ENCODE measurements at places on chromosomes 5 and 9.

- DNase-seq, result no peak
Observed at GRCh38 chr5:168390491-168390890, 95.8 kb upstream of the RARS1 start.

DNA sequence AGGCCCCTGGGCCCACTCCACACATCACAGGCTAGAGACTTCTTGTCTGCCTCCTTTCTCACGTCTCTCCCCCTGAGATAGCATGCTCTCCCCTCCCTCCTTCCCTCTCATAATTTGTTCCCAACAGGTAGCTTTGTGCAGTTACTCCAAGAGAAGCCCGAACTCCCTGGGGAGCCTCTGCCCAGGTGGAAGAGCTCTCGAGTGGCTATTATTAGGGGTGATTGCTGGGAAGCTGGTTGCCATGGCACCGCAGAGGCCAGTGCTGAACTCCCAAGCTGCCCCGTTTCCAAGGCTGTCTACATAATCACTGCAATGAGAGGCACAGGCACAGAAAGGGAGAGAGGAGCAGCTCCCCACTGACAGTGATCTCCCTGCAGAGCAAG is 104.7 kb upstream of the GPR151 start:
- DNase-seq, result no peak

DNA sequence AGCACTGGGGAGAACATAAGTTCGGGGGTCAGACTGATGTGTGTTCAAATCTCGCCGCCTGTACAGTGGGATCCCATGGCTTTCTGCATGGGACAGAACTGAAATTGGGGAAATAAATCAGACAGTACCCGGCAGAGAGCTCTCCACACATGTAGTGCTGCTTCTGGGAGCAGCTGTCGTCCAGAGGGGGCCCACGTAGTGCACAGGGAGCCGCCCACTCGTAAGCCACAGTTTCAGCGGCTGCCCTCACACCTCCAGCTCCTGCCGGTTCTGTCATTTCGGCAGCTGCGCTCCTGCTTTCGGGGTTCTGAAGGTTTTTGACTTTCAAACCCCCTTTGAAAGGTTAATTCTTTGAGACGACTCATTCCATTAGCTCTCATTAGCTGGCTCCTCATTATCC is 83.1 kb downstream of the OLFM1 start:
- no peak for DNase-seq

DNA sequence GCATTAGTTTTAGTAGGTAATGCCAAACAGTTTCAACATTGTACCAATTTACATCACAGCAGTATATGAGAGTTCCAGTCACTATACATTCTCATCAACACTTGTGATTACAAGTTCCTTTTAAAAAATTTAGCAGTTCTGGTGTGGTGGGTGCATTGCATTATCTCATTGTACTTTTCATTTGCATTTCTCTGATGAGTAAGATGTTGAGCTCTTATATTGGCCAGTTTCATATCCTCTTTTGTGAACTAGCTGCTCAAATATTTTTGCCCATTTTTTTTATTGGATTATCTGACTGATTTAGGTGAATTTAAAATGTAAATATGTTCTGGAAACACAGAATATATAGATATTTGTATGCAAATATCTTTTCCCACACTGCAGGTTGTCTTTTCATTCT is 160.9 kb upstream of the NR3C1 start:
- DNase-seq, result no peak

GRCh38 chr5:179407191-179408175 is 62.2 kb upstream of the ADAMTS2 start:
- DNase-seq, result no peak

- DNase-seq, result no peak
Observed at GRCh38 chr9:1048231-1048619, 1.9 kb upstream of the DMRT2 start.

- no peak for DNase-seq
Observed at GRCh38 chr9:69173891-69174615, at the start of gene TJP2. TJP2 (plus strand) TSS chr9:69174277; CDS start chr9:69174373, 96 bp downstream.

GRCh38 chr5:112635276-112635675 is 102.4 kb upstream of the APC start:
- no peak for DNase-seq

GRCh38 chr9:15640121-15640520 is 87.3 kb downstream of the CCDC171 start:
- no peak for DNase-seq

DNA sequence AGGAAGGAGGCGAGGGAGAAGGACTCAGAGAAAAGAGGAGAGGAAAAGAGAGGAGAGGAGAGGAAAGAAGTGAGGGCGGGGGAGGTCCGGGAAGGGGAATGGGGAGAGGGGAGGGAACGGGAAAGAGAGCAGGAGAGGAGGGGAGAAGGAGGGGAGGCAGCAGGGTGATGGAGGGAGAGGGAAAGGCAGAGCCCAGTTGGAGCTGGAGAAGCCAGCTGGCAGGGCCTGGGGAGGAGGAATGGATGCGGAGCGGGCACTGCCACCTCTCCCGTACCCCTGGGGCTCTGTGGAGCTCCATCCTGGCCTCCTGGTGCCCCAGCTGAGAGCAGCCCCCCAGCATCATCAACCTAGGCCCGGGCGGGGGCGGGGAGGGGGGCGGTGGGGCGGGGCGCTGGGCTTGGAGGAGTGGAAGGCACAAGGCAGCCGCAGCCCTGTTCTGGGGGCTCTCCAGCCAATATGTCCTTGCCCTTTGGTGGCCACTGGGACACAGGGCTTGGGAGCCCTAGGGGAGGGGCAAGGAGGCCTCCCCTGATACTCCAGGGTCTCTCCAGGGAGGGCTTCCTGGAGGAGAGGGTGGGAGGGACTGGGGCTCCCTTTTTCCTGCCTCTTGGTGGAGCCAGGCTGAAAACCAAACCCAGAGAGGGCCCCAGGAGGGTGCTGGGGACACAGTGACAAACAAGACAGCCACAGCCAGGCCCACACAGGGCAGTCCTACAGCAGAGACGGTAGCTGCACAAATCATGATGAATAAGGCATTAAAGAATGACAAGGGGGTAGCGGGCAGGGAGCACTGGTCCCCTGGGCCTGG is 123.7 kb downstream of the C9orf50 start:
- DNase-seq, result no peak

GRCh38 chr9:2620919-2621721 is 467 bp upstream of the VLDLR start:
- DNase-seq, result no peak

- DNase-seq, result no peak
Observed at GRCh38 chr5:142366007-142366406, 41.2 kb upstream of the SPRY4 start.

DNA sequence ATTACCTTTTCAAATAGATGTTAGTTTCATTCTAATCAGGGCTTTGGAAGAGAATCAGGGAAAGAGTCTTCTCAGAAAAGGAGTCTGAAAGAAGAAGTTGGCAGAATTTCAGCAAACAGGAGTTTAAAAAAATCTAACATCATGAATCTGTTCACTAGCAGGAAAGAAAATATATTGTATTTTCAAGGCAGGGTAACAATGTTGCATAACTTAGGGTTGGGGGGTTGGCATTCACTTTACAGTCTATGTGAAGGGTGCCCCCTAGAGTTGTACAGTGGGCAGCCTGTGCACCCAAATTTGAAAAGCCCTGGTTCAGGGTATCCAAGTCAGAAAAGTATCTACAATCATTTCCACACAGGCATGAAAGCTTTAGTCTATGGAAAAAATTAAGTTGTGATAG is 348.4 kb upstream of the SLC30A5 start:
- no peak for DNase-seq

DNA sequence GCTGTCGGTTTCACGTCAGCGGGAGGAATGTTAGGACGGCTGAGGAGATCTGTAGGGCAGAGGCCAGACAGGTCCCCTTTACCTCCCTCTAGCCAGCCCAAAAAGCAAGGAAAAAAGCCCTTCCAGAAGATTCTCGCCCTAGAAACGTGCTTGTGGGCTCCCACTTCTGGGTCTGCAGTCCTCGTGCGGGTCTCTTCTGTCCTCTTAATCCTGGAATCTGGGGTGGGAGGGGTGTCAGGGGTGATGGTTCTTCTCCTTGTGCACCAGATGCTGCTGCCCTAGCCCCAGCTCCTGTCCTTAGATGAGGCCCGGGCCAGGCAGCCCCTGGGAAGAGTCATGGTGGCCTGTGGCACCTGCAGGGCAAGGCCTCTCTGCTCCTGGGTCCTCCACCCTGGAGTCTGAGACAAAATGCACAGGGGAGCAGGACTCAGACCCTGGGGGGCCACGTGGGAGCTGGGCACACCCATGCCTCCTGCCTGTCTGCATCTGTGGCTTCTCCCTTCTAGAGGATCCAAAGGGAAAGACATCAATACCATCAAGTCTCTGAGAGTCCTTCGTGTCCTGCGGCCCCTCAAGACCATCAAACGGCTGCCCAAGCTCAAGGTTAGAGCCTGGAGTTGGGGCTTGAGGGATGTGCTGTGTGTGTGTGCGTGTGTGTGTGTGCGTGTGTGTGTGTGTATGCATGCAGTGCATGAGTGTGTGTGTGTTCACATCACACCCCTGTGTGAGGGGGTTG is 174.2 kb downstream of the CACNA1B start:
- DNase-seq, result no peak

GRCh38 chr5:93192087-93192486 is 388.9 kb downstream of the NR2F1-AS1 start:
- DNase-seq, result no peak

GRCh38 chr5:141082228-141082627 is 12.2 kb upstream of the PCDHB2 start:
- DNase-seq, result no peak

DNA sequence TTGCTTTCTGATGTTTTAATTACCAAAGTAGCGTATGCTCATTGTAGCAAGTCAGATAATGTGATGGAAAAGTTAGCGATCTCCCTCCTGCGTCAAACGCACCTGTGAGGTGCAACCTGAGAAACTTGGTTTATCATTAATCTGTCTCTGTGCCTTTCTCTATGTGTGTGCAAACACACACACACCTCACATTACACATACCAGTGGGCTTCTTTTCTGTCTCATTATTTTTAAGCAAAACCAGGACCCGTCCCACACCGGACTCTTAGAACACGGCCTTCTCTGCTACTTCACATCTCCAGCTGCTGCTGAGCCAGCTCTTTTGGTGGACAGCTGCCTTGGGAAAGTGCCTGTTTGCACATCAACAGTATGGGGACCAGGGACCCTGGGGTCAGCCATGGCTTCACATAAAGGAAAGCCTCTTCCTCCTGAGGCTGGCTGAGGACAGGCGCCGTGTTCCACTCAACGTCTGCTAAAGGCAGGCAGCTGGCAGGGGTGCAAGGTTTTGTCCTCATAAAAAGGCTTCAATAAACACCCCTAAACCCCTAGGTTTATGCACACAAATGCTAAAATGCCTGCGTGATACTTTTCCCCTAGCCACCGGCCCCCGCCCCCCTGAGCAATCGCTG is 44.2 kb downstream of the MRPL36 start:
- no peak for DNase-seq

GRCh38 chr9:127126971-127127370 is 4.5 kb upstream of the ANGPTL2 start:
- DNase-seq, result no peak

DNA sequence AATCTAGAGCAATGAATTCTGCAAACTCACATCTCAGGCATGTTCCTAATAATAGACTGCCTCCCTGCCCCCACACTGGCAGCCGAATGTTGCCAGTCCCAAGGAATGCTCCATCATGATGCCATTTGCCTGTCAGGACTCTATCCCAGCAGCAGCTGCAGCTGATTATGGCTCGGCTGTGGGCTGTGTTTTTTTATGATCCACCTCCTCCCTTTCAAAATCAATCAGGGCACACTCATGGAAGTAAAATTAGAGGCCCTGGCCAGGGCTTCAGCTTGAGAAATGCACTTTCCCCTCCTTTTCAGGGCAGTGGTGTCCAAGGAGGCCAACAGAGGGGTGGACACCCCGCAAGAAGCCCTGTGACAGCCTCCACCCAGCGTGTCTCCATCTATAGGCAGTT is 176.7 kb upstream of the S1PR3 start:
- DNase-seq, result no peak

- no peak for DNase-seq
Observed at GRCh38 chr9:35732800-35733541, 505 bp downstream of the CREB3 start.

DNA sequence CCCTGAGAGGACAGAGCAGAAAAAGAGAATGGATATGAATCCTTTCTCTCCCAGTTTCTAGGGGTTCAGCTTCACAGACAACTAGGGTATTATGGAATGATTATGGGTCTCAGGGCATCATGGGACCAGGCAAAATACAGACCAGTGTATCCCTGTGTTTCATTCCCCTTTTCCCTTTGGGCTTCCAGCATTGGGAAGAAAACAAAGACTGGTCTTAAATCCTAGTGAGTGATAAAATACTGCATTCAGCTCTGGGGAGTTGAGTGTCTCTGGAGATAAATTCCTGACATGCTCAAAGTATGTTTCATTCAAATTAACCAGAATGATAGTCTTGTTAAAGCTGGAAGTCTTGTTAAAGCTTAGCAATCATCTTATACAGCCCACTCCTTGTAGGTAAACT is 2.4 kb upstream of the POU4F3 start:
- no peak for DNase-seq

DNA sequence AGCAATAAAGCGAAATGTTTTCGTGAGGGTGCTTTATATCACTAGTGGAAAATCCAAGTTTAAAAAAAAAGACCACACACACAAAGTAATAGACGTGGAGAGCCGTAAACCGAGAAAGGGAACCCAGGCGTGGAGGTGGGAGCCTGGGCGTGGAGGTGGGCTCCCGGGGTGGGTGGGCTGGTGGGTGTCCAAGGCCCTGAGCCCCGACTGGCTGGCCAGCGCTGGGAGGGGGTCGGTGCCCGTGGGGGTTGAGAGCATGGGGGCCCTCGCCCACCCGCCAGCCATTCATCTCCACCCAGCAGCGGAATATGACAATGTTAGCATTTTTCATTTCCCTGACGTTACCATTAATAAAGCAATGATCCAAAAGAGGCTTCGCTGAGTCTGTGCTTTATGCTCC is 135.0 kb downstream of the MVB12B start:
- DNase-seq, result no peak

GRCh38 chr9:16138561-16139491 is 586.0 kb downstream of the CCDC171 start:
- no peak for DNase-seq

GRCh38 chr9:120886490-120886967 is 9.5 kb upstream of the PHF19 start:
- no peak for DNase-seq

GRCh38 chr5:158212237-158212636 is 353.3 kb upstream of the CLINT1 start:
- no peak for DNase-seq

- no peak for DNase-seq
Observed at GRCh38 chr9:17342696-17343095, 207.9 kb downstream of the CNTLN start.

- DNase-seq, result no peak
Observed at GRCh38 chr5:149826574-149826973, 96.5 kb downstream of the PPARGC1B start.

DNA sequence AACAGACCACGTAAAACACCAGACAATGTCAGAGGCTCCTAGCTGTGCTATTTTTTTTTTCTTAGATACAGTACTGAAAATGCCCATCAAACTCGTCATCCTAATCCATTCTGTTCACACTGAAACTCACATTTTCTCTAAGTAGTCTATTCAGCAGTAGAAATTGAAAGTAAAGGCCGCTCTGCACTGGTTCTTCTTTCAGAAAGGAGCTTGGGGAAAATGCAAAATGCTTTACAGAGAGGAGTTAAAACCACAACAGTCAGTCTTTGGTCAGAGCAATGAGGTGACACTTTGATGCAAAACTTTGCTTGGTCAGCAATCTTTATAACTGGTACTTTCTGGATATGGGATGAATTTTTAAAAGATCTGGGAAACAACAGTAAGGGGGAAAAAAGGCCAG is 43.8 kb upstream of the SUSD1 start:
- no peak for DNase-seq

- DNase-seq, result peak; percentile 0
Observed at GRCh38 chr5:137778772-137779564, 24.8 kb upstream of the HNRNPA0 start.

GRCh38 chr5:150412319-150413175 is at the start of gene CD74:
CD74 (minus strand) TSS chr5:150412910; CDS start chr5:150412749, 161 bp downstream.
- peak; percentile 62 for DNase-seq

GRCh38 chr5:90170261-90170660 is 239.3 kb downstream of the CETN3 start:
- no peak for DNase-seq

Measured in KG1 (cell line).